ENCODE measurements at places on chromosomes 6 and 20. TPM values are rescaled to one million over a fixed set of nuclear protein-coding genes. Genes with fewer than 3 reads are reported as not detected.

PAX1 gene
- total RNA-seq: not detected

TFAP2D gene
- 0.46 TPM for total RNA-seq

LAMA2 gene
- 85.8 TPM for total RNA-seq

NRSN1 gene
- total RNA-seq: not detected

C6orf141 gene
- not detected for total RNA-seq

SLC22A16 gene
- total RNA-seq: not detected

CST5 gene
- not detected for total RNA-seq

EYS gene
- total RNA-seq: under 0.01 TPM

DNAH8 gene
- total RNA-seq: not detected

PARD6B gene
- 0.20 TPM for total RNA-seq

CLIC5 gene
- under 0.01 TPM for total RNA-seq

BRPF3 gene
- total RNA-seq: 24.4 TPM

NCOA6 gene
- 7.5 TPM for total RNA-seq

TMEM200A gene
- total RNA-seq: 134 TPM

ARG1 gene
- not detected for total RNA-seq

KIF13A gene
- 88.7 TPM for total RNA-seq

RIN2 gene
- total RNA-seq: 50.4 TPM

ERVFRD-1 gene
- total RNA-seq: not detected

C20orf144 gene
- not detected for total RNA-seq

HSPA12B gene
- not detected for total RNA-seq

ARHGAP18 gene
- 50.0 TPM for total RNA-seq

XKR7 gene
- not detected for total RNA-seq

SOX18 gene
- total RNA-seq: 0.07 TPM

CCN6 gene
- total RNA-seq: 0.10 TPM

ASIP gene
- not detected for total RNA-seq

FAM83C gene
- total RNA-seq: not detected

ZNF335 gene
- 15.4 TPM for total RNA-seq

KCNS1 gene
- 1.4 TPM for total RNA-seq

ATP9A gene
- total RNA-seq: 55.8 TPM

CDSN gene
- not detected for total RNA-seq

TBPL1 gene
- 25.1 TPM for total RNA-seq

Data from smooth muscle cell of the pulmonary artery (primary cell).